ENCODE measurements at places on chromosomes 3 and 15.

GRCh38 chr3:177119829-177120228, 77.5 kb downstream of the TBL1XR1 start:
- no peak for DNase-seq

DNA sequence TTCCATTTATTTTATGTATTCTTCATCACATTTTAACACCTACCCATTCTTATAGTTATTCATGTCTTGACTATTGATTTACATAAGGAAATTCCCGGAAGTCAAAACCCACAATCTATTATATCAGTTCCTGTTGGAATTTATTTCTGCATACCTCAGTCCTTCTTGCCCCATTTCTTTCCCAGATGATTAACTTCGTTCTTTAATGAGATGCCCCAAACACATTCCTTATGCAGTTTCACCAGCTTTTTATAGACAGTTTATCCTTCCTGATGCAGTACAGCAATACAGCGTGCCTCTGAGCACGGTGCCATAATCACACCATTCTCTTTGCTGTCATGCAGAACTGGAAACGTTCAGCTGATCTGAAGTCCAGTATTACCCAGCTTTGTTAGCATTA, 175.8 kb upstream of the NANOGP8 start:
- no peak for DNase-seq

GRCh38 chr15:82952158-82953081, at the start of gene HOMER2:
HOMER2 (minus strand) TSS chr15:82952720; CDS start chr15:82952535, 185 bp downstream.
- peak; percentile 6 for DNase-seq

GRCh38 chr15:82030176-82030575, 15.6 kb downstream of the MEX3B start:
- no peak for DNase-seq

GRCh38 chr3:14224895-14225294, 46.3 kb downstream of the LSM3 start:
- peak; percentile 46 for DNase-seq

DNA sequence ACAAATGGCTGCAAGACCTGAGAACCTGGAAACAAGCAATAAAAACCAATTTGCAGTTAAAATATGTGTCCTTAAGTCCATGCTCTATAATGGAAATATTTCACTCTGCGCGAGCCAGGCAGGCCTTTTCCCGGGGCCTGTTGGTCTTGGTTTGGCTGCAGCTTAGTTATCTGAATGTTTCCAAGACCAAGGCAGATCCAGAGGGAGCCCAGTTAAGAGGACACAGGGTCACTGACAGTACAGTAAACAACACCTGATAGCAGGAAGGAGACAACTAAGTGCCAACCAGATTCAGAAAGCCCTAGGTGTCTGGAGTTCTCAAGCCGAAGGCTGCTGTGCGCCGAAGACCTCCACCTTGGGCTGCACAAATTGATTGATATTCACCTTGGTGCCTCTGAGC, 32.8 kb downstream of the THSD4 start:
- no peak for DNase-seq

DNA sequence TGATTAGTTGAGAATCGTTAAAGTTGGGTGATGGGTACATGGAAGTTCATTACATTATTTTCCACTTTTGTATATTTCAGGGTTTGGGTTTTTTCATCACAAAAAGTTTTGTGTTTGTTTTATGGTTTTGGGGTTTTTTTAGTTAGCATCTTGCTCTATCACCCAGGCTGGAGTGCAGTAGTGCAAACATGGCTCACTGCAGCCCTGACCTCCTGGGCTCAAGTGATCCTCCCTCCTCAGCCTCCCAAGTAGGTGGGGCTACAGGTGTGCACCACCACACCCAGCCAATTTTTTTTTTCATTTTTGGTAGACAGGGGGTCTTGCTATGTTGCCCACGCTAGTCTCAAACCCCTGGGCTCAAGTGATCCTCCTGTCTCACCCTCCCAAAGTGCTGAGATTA, 100.1 kb upstream of the CHD2 start:
- no peak for DNase-seq

GRCh38 chr3:78893161-78893560, 874.6 kb downstream of the ROBO1 start:
- DNase-seq: no peak

DNA sequence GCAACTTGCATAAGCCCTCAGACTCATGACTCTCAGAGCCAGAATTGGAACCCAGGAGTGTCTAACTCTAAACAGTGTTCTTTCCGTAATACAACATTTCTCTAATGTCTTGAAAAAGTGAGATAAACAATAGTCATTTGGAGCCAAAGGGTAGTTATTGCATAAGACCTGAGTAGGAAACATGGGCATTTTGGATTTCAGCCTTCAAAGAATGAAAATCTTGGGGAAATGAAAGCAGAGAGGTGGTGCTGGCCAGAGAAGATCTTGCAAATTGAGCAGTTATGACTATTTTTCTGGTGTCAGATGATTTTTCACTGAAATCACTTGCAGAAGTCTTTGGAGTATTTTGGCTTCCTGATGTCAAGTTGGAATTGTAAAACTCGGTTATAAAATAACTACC, 379.4 kb downstream of the DIPK2A start:
- DNase-seq: no peak

GRCh38 chr3:184814214-184814613, 2.2 kb downstream of the VPS8 start:
- no peak for DNase-seq

DNA sequence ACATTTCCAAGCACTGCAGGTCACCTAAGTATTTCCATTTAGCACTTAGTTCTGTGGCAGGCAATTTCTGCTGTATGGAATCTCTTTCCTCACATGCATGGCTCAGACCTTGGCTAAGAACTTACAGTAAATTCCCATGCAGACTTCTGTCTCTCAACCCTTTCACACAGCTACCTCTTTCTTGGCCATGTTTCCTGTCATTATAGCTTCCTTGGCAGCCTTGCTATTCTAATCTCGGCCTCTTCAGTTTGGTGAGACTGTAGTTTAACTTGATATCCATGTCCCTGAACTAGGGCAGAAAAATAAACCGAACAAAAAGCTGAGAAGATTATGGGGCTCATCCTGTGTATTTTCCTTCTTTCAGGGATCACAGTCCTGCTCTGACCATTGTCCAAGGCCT, 96.0 kb downstream of the SPATA16 start:
- no peak for DNase-seq

DNA sequence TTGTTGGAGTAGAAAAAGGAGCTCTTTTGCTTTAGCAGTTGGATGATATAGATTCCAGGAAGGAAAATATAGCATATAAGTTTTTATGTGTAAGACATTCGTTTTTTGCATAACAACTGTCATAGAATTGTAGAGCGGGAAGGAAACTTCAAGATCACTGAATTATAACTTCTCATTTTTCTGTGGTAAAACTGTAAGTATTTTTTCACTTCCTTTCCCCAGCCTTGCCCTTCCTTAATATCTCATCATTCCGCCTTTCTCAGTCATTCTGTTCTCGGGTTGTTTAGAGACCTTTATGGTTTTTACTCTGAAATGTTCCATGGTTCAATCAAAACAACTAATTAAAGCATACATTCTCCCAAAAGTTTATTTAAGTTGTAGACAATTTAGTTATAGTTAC, 1.1 kb downstream of the EAF2 start:
- DNase-seq: no peak

DNA sequence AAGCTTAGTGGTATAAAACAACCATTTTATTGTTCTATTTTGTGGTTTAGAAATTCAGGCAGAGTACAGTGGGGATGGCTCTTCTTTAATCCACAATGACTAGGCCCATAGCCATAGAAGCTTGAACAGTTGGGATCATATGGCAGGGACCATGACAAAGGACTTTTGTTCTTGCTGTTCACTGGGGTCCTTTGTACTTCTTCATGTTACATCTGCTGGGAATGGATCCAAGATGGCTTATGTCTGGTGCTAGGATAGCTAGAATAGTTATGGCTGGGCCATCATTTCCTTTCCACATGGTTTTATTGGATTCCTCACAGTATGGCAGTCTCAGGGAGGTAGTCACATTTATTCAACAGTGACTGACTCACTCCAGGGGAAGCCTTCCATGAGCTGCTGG, 427.9 kb upstream of the AGTR1 start:
- DNase-seq: peak; percentile 3

- DNase-seq: no peak
Observed at GRCh38 chr3:42926310-42926709, 20.4 kb downstream of the ZNF662 start.

DNA sequence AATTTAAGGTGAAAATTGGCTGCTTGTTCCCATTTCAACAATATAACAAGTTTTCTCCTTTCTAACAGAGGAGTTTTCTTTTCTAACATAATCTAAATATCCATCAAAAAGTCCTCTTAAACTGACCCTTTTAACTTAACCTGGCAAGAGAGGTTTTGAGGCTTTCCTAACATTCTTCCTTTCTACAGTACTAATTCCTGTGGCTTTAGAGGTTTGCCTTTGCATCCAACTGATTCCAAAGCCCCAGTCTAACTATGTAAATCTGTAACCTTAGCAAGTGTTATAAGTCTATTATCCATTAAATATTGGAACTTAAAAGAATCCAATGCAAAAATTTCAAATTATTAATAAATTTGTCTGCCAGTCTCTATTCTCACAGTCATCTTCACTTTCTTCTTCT, 134.1 kb downstream of the ISL2 start:
- DNase-seq: peak; percentile 47

- peak; percentile 12 for DNase-seq
Observed at GRCh38 chr3:99384596-99384995, 253.8 kb upstream of the COL8A1 start.

GRCh38 chr3:42101048-42101447, 9.9 kb downstream of the TRAK1 start:
- DNase-seq: peak; percentile 81

- peak; percentile 77 for DNase-seq
Observed at GRCh38 chr3:11641683-11642430, 1.9 kb downstream of the VGLL4 start.

DNA sequence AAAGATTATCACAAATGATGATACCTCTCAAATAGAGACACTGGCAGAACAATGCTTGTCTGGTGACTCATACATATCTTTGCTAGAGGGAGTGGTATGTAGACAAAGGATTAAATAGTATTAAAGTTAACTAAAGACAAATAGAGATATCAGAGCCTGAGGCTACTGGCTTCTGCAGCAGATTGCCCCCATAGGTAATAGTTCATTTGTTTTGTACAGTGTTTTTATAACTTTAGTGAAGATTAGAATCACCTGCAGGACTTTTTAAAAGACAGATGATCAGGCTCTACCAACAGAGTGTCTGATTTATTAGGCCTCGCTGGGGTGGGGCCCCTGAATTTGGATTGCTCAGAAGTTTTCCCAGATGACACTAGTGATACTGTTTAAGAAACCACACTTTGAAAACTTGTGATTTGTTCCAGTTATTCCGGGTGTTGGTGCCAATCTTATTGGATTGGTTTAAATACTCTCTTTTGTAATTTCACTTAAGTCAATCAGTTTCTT, 96.4 kb downstream of the NAALADL2 start:
- peak; percentile 65 for DNase-seq

DNA sequence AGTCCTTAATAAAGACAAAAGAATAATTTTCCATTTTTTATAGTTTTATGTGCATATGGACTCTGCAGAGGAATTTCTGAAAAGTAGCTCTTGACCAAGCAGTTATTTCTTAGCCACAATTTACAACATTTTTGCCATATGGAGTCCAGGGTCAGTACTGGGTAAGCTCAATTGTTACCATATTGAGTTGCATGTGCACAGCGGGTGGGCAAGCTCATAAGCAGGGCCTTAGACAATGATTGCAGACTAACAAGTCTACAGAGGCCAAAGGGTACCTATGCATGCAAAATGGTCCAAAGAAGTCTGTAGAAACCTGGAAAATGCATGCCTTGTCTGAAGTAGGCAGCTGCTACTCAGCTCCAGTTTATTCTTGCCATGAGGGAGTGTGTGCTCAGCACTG, 19.0 kb upstream of the ARHGEF26 start:
- DNase-seq: peak; percentile 45

DNA sequence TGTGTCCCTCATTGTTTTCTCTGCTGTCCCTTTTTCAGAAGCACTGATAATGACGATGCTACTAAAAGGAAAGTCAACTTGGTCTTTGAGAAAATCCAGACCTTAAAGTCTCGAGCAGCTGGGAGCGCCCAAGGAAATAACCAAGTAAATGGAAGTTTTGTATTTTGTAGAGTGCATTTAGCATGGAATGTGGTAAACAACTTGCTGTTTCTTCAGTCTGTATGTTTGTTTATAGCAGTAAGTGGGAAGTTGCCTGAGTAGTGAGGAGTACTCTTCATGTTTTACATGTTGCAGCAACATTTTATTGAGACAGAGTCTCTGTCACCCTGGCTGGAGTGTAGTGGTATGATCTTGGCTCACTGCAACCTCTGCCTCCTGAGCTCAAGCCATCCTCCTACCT, 66.0 kb downstream of the CGNL1 start:
- DNase-seq: no peak

DNA sequence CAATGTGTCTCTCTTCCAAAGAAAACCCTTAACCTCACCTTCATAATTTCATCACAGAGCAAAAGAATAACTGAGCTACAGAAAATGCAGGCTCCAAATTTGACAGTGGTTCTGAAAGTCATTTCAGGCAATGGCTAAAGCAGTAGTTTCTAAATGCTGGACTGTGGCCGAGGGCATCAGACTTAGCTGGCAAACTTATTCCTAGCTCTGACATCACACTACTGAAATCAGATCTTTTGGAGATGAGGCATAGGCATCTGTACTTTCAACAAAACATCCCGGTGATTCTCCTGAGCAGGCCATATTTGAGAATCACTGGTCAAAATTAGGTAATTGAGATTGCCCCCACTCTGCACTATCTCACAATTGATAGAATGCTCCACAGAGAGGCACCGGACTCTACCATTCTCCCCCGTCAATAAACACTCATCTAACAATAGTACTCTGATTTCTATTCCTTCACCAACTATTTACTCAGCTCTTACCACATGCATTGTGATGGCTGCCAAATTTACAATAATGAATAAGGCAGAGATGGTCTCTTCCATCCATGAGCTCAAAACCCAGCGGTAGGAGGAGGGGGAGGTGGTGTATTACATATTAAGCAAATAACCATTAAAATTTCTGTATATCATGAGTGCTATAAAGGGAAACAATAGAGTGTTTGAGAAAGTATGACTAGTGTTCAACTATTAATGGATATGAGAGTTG, 57.3 kb upstream of the SPRED1 start:
- no peak for DNase-seq

DNA sequence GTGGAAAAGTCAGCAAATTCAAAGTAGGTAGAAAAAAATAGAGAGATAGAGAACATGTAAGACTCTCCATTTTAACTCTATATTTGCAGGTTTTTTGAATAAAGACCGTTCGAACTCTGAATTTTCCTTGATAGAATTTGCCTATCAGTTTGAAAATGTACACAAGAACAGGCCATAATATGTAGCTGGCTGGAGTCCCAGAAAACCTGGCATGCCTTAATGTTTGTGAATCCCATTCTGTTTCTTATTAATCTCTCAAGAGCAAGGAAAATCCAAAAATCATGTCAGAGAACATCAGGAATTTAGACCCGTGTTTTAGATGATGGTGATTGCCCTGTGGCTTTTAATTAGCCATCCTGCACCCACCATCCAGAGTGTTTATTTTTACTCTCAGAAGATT, 7.2 kb upstream of the CFAP161 start:
- DNase-seq: peak; percentile 19

GRCh38 chr15:73527598-73527997, 84.6 kb downstream of the REC114 start:
- DNase-seq: no peak

GRCh38 chr3:33937628-33938027, 139.2 kb downstream of the PDCD6IP start:
- DNase-seq: no peak

- DNase-seq: no peak
Observed at GRCh38 chr3:170244576-170244975, 22.4 kb downstream of the PRKCI start.

GRCh38 chr3:177890359-177890683, 645.9 kb upstream of the KCNMB2 start:
- DNase-seq: no peak
